ENCODE measurements at places on chromosomes 3 and 15.

DNA sequence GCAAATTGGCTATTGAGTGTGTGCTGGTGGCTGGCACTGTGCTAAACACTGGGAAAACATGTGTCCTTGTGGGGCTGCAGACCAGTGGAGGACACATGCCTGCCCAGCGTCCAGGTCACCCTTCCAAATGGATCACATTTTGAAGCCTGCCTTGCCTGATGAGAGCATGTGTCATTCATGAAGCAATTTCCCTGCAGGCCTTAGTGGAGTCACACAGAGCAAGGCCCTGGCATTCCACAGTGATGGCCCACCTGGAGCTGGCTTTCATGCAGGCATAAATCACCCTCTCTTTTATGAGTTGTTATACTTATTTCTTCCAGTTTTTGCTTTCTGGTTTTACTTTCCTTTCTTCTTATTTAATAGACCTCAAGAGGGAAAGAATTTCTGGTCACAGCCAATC, 219.5 kb downstream of the EPHB1 start:
- DNase-seq: no peak

GRCh38 chr3:138569090-138569489, 25.0 kb downstream of the CEP70 start:
- no peak for DNase-seq

DNA sequence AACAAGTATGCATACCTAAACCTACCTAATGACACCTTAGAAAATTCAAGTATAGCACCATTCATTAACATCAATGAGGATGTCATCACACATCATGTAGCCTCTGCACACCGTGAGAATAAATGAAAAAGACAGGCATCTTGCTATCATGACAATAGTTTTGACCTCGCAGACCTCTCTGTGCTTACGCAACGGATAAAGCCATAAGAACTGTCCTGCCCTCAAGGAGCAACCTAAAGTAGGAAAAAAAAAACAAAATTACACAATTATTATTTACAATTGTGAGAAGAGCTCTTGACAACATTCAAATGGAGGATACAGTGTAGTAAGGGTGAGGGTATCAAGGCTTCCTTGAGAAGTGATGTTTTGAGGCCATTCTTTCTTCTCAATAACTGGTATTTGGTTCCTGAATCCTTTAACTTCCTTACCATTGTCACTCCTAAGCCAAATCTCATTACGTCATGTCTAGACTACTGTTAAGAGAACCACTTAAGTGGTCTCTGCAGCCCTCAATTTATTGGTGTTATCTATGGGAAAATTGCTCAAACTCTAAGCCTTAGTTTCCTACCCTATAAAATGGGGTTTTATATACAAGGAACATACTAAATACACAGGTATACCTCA, 7.0 kb upstream of the SETD5 start:
- DNase-seq: no peak

GRCh38 chr3:126518779-126519177, 1.2 kb upstream of the UROC1 start:
- DNase-seq: no peak

DNA sequence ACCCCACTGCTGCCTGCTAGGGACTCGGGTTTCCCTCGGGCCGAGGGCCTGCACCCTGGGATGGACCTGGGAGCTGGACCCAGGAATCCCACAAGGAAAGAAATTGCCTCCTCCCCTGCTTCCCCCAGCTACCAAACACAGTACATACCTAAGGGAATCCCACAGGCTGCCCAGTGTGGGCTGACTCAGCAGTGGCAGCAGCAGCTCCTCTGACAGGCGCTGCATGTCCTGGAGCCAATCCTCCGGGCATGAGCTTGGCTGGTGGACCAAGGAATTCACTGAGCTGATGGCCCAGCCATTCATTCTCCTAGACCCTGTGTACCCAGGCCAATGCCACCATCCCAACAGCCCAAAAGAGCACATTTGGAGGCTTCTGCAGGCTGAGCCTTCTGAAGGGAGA, 9.5 kb upstream of the LTK start:
- DNase-seq: no peak

- no peak for DNase-seq
Observed at GRCh38 chr3:143036557-143036956, 35.2 kb downstream of the U2SURP start.

- DNase-seq: no peak
Observed at GRCh38 chr15:77035999-77036471, 34.9 kb downstream of the TSPAN3 start.

Measured in NCI-H2081 (cell line).